Activated naive CD4-positive, alpha-beta T cell (primary cell): ENCODE measurements at places on chromosomes 5 and 9.

GRCh38 chr5:109467058-109467457 lies 57.3 kb upstream of the PJA2 start:
- no peak for DNase-seq

DNA sequence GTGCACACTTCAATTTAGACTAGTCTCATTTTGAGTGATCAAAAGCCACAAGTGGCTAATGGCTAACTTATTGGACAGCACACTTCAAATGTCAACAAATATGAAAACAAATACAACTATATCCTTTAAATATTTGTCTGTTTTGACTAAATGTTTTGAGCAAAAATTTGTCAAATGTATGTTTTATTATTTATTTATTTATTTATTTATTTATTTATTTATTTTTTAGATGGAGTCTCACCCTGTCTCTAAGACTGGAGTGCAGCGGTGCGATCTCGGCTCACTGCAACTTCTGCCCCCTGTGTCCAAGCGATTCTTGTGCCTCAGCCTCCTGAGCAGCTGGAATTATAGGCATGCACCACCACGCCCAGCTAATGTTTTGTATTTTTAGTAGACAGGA lies 1392.1 kb upstream of the WWC1 start:
- DNase-seq = no peak

DNA sequence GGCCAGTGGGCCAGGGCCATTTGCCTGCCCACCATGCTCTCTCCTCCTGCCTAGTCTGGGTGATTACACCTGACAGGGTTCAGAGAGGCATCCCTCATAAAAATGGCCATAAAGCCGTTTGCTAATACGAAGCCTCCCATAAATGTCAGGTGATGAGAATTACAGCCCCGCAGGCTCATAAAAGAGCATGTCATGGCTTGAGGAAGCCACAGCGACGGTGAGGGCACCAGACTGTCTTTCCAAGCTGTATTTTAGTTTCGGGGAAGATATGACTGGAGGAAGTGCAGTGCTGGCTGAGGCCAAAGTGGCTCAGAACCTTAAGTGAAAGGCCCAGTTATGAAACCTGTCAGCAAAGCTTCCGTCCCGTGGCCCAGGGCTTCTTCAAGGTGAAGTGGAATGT lies 18.5 kb upstream of the TCERG1 start:
- DNase-seq = no peak

GRCh38 chr9:123772967-123773366 lies 157.0 kb downstream of the DENND1A start:
- no peak for DNase-seq

DNA sequence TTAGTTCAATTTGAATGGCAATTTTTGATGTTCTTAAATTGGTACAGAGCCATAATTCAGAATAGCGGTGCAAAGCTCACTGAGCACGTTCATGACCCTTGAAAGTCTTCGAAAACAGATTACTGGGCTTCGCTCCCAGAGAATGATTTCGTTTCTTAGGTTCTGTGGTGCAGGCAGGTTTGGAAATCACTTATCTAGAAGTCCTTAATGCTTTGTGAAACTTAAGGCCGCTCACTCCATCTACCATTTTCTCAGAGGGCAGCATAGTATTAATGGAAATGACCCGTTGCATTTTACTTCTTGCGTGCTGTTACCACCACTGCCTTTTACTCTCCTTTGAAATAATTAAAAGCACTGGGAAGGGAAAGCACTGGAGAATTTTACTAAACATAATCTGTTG lies 2.9 kb upstream of the MAT2B start:
- no peak for DNase-seq
